ENCODE measurements at places on chromosomes 4 and X.

GRCh38 chr4:176123710-176124407, 58.2 kb downstream of the WDR17 start:
- peak; percentile 52 for DNase-seq

DNA sequence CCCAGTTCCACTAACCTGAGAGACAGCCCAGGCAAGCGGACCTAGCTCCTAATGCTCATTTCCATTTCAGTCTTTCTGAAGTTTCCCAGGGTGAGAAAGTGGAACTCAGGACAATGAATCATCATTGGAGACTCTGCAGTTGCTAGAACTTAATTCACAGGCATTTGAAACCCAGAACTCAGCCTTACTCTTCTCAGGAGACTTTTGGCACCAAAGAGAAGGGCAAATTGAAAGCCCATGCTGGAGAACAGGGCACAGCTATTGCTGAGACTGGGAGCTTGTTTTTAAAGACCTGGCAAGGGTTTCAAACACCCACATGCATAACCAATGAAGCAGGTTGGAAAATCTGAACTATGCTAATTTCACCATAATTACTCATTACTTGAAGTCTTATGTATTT, 36.0 kb downstream of the BST1 start:
- peak; percentile 2 for DNase-seq

- DNase-seq: peak; percentile 47
Measured at GRCh38 chrX:154013614-154014360, 5.9 kb downstream of the IRAK1 start.

GRCh38 chr4:89549907-89550306, 242.3 kb upstream of the GPRIN3 start:
- peak; percentile 65 for DNase-seq

DNA sequence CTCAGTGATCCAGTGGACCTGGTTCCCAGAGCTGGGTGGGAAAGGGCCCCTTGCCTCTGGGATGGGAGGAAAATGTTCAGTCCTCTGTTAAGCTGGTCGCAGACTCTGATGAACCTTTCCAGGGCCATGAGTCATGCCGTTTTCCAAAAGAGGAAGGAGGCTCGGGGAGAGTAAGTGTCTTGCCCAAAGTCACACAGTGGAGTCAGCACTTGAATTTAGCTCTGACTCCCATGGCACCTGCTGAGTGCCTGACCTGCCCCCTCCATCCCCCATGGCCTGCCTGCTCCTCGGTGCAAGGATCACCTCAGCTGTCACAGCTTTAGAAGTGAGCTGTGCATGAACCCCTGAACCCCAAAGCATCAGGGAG, 14.0 kb upstream of the KIAA0232 start:
- DNase-seq: peak; percentile 50

DNA sequence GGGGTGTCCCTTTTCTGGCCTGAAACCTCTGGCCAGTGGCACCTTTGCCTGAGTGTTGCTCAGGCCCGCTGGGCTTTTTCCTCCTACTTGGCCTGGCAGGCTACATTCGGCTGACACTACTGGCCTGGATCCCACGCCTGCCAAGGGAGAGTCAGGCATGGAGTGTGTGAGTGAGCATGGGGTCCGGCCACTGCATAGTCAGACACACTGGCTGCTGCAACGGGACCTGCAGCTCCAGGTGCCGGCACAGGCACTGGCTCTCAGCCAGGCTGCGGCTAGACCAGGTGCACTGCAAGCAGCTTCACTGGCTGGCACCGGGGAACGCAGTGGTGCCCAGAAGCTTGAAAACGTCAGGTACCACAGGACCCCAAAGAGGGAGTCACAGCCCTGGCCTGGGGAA, 434.9 kb downstream of the ARHGAP24 start:
- no peak for DNase-seq

GRCh38 chr4:42344749-42345148, 52.5 kb upstream of the SHISA3 start:
- DNase-seq: no peak

DNA sequence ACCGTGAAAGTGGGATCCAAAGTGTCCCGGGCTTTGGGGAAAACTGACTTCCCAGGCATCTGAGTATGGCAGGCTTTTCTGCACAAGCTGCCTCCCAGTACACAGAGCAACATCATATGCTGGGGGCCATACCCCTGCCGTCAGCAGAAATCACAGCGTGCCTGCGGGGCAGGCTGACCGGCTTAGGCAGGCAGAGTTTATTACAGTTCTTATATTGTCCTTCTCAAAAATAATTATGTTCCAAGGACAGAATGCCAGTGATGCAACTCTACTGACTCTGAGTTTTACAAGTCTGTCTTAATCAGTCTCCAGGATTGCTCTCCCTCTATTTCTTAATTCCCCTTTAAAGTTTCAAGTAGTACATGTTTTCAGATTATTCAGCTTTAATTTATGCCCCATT, 37.0 kb downstream of the IL21 start:
- no peak for DNase-seq

- DNase-seq: peak; percentile 35
Measured at GRCh38 chr4:113646442-113646822, 115.1 kb downstream of the CAMK2D start.

DNA sequence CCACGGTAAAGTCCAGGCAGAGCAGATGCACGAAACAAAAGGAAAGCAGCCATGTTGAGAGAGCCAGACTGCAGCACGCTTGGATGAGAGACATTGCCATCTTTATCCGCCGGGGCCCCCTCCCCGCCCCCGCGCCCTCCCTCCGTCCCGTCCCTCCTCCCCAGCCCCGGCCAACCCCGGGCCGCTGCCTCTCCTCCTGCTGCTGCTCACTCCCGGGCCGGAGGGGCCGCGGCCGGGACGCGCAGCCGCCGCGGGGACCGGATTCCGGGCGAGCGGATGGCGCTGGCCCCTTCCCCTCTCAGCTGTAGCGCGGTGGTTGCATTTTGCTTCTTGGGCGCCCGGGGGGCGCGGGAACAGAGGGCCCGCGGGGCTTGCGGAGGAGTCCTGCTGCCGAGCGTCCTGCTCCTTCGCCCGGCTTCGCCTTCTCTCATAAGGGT, 542 bp downstream of the RNF150 start:
- peak; percentile 19 for DNase-seq

DNA sequence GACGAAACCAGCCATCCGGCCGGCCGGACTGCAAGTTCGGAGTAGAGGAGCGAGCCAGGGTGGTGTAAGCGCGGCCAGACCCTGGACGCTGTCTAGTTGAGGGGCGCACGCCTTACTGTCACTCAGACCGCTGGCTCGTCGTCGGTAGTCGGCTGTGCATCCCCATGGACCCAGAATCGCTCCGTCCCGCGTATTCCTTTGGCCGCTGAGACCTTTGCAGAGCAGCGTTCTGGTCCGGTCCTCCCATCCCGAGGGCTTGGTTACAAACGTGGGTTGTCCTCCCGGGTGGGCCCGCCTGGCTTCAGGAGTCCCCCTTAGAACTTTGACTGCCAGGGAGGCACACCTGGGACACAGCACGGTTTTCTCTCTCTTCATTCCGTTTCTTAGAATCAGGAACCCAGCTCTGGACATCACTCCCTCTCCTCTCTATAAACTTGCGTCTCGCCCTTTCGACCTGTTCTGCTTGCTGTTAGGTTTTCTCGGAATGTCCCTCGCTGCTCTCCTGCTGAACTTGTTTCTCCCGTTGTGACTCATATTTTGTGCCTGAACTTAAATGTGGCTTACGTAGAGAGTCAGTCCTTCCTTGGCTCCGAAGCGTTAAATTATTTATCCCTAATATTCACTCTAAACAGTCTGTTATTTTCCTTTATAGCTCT, 672 bp downstream of the PGM2 start:
- DNase-seq: peak; percentile 68

- no peak for DNase-seq
Measured at GRCh38 chr4:139660568-139661043, 5.0 kb upstream of the MGST2 start.
